Calu3 (cell line): ENCODE measurements at places on chromosomes 2 and 18.

DNA sequence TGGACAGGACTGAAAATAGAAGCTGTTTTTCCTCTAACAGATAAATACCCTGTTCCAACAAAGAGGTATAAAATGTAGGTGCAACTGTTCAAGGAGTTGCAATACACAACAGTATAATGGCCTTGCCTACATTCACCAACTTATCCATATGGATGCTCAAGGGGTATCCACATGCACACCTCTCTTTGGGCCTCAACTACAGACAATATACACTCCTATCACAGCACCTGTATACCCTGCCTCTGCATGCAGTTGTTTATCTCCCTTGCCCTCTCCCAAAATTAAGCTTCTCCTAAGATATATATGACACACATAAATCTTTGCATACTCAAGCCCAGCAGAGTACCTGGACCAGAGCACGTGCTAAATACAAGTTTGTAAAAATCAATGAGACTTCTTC lies 37.3 kb downstream of the DARS1 start:
- no peak for DNase-seq

- DNase-seq = no peak
These were observed 558 bp upstream of the ZDBF2 start for GRCh38 chr2:206273905-206274304.

- DNase-seq = no peak
These were observed 8.3 kb upstream of the CFLAR start for GRCh38 chr2:201107624-201108023.

- DNase-seq = no peak
These were observed 19.6 kb upstream of the MC5R start for GRCh38 chr18:13804305-13804704.

DNA sequence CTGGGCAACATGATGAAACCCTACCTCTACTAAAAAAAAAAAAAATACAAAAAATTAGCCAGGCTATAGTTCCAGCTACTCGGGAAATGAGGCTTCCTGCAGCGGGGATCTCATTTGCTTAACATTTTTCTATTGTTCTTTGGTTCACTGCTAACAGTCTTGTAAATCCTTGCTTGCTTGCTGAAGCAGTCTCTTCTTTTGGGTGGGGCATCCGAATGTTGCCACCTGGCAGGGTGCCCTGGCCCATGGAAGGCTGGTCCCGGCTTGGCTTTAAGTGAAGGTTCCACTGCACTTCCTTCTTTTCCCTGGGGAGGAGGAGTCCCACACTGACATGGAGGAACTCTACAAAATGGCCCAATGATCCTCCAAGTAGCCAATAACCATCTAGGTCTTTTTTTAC lies 6.0 kb upstream of the ANKRD29 start:
- no peak for DNase-seq

GRCh38 chr2:197247083-197247482 lies 63.5 kb downstream of the ANKRD44 start:
- no peak for DNase-seq

GRCh38 chr2:98869272-98869641 lies 66.8 kb downstream of the CRACDL start:
- DNase-seq = peak; percentile 92

- DNase-seq = no peak
These were observed 23.4 kb upstream of the RPL31 start for GRCh38 chr2:100978582-100979191.

DNA sequence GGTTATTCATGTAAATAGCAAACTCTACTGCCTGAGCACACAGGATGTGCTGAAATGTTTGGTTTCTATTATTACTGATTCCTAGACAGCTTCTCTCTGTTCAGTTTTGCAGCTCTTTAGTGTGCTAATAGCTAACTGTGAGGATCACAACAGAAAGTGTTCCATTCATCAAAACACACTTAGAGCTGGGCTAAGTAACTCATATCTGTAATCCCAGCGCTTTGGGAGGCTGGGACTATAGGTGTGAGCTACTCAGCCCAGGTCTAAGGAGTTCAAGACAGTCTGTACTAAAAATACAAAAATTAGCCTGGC lies 63.2 kb downstream of the MOGAT1 start:
- DNase-seq = no peak

GRCh38 chr2:190318514-190318913 lies 1.1 kb downstream of the HIBCH start:
- no peak for DNase-seq

DNA sequence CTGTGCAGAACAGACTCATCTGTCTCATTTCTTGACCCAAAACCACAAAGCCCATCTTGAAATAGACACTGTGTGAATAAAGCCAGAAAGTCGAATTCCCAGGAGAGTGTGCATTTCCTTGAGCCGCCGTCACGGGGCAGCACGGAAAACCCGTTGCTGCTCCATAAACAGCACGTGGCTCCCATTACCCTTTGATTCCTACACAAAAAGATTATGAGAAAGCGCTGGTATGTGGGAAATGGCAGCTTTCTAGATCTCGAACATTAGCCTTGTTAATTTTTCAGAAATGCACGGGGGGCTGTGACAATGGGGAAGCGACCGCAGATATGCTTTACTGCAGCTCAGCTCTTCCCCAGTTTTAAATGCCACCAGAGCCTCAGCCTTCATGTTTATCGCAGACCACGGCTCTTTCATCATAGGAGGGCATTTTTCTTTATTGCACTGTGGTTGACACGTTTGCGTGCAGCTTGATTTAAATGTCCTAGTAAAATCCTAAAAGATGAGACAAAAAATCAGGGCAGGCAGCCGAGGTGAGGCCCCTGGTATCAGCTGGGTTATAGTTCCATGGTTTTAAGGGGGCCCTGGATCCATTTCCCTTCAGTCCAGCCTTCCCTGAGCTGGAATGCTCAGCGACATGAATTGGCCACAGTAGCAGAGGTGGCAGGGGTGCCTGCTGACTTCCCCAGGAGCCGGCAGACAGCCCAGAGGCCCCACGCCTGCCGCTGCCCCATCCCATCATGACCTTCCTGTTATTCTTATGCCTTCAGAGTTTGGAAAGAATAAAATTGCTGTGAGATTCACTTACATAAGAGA lies 249.3 kb downstream of the NDUFA10 start:
- no peak for DNase-seq

- DNase-seq = no peak
These were observed 136.9 kb downstream of the CDH20 start for GRCh38 chr18:61470031-61470674.

DNA sequence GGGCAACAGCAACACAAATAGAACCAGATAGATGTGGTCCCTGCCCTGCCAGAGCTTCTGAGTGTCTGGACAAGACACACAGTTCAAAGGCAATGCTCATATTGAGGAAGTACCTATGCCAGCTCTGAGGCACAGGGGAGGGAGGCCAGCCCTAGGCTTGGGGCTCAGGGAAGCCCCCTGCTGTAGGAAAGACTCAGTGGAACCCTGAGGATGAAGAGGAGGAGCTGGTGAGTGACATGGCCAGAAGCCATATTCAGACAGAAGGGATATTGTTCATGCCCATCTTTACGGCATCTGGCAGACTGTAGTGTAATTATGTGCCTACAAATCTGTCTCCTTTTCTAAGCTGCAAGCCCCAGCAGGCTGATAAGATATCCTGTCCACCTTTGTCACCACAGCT lies 8.8 kb downstream of the SIGLEC15 start:
- no peak for DNase-seq

DNA sequence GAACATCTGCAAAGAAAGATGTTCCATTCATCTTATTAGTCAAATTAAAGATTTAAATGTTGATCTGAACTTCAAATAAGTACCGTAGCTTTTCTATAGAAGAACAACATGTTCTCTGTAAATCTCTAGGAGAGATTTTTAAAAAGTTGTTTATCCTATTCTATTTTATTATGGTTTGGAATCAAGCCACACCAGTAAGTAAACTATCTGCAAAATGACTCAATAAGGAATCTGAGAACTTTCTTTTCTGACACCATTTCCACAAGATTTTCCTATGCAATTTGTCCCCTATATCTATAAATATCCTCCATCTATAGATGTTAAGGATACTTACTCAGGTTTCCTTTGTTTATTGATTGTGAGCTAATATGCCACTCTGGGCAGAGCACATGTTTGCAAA lies 736.6 kb downstream of the CBLN2 start:
- no peak for DNase-seq

- DNase-seq = no peak
These were observed 87.3 kb downstream of the RTN4 start for GRCh38 chr2:54962935-54963440.

DNA sequence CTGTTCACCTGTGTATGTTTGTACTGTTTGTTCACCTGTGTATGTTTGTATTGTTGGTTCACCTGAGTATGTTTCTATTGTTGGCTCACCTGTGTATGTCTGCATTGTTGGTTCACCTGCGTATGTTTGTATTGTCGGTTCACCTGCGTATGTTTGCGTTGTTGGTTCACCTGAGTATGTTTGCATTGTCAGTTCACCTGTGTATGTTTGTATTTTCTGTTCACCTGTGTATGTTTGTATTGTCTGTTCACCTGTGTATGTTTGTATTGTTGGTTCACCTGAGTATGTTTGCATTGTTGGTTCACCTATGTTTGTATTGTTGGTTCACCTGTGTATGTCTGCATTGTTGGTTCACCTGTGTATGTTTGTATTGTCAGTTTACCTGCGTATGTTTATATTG lies 14.6 kb downstream of the ADI1 start:
- DNase-seq = no peak

DNA sequence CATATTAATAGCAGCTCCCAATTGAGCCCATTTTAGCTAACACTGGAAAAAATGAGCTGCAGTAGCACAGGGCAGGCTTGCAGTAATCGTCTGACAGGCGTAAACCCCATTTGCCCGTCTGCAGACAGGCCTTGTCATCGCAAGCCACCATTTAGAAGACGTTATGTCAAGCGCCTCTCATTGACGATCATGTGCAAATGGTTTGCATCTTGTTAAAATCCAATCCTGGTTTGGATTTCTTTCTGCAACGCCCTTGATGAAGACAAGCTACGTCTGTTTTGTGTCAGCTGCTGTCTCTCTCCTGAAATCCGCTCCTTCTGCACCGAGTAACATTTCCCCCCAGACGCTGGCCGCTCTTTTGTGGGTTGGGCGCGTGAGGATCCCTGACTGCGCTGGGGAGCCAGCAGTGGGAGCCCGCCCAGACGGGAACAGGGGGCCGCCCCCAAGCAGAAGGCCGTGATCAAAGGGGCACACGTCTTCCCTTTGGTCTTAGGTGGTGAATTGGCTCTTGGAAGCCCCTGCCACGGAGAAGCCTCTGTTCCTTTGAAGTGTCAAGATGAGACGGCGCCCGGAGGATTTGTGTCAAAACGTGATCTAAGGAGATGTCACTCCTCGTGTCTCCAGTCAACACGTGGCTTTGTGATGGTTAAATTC lies 84.2 kb upstream of the GPC1 start:
- DNase-seq = no peak

DNA sequence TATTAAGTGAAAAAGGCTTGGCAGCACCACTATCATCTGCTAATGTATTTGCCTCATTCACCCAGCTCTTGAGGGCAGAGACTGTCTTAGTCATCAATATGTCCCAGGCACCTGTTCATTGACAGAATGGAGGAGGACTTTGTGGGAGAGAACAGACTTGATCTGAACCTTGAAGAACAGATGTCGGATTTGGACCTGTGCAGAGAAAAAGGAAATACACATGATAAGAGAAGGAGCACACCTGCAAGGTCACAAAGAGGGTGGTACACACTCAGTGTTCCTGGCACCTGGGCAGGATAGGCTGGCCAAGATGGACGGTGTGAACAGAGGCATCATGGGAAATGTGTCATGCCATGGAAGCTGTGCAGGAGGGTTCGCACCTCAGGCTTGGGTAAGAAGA lies 7.4 kb upstream of the MGAT4A start:
- DNase-seq = no peak

DNA sequence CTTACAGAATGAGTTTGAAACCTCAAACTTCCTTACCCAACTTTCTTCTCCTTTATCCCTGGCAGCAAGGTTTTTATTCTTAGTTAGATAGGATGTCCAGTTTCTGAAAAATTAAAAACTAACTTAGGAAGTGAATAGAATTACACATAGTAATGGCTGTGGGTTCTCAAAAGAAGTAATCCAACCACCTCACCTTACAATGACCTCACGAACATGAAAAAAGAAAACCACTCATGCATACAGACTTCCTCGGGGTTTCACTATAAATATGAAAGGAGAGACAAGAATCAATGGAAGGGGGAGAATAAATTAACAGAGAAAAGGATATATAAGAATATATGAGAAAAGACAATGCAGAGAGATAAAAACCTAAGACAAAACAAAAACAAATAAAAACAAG lies 1044.3 kb upstream of the KLHL29 start:
- DNase-seq = no peak

- DNase-seq = no peak
These were observed 84.0 kb downstream of the USP40 start for GRCh38 chr2:233482616-233483015.

DNA sequence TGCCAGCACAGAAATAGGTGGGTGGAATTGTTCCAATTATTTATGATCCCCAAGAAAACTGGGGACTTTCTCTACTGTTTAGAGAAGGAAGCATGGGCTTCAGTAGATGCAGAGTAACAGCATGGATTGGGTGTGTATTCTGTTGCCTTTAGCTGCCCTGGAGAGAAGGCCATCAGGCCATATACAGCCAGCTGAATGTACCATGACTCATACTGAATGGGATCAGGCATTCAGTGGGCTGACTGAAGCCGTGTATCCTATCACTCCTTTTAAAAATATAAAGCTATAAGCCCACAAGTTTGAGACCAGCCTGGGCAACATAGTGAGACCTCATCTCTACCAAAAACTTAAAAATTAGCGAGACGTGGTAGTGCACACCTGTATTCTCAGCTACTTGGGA lies 16.7 kb upstream of the PLEKHM3 start:
- no peak for DNase-seq

- DNase-seq = peak; percentile 34
These were observed 170.6 kb downstream of the DLGAP1 start for GRCh38 chr18:4284528-4284927.

GRCh38 chr2:197669077-197669476 lies 6.3 kb downstream of the RFTN2 start:
- no peak for DNase-seq

DNA sequence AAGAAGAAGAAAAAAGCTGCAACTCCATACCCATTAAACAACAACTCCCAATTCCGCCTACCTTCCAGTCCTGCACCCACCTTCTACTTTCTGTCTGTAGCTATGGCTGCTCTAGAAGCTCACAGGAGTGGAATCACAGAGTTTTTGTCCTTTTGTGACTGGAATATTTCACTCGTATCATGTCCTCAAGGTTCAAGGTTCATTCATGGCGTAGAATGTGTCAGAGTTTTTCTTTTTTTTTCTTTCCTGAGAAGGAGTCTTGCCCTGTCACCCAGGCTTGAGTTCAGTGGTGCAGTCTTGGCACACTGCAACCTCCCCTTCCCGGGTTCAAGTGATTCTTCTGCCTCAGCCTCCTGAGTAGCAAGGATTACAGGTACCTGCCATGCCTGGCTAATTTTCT lies 97.4 kb upstream of the ODC1 start:
- DNase-seq = no peak

DNA sequence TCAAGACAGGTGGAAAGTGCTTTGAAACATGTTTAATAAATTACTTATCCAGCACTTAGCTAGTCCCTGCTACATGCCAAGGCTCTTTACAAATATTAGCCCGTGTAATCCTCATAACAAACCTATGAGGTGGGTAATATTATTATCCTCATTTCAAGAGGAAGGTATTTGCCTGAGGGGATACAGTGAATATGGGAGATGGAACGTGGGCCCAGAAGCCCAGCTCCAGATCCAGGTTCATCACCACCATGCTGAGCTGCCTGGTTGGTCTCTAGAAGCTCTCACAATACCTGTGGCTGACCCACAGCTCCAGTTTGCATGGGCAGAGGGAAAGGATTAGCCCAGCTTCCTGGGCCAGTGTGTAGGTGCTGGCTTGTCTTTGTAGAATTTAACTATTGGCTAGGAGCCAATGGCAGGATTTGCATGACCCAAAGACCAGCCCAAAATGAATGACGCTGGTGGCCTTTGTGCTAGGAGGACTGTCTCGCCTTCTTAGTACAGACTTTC lies 61.6 kb upstream of the ATP8B1 start:
- no peak for DNase-seq
